ENCODE measurements at places on chromosomes 12 and 14. TPM values are rescaled to one million over a fixed set of nuclear protein-coding genes. Genes with fewer than 3 reads are reported as not detected.

MARCHF9 gene
- total RNA-seq = 23.1 TPM

ITGB7 gene
- 107 TPM for total RNA-seq

HSPB8 gene
- not detected for total RNA-seq

COCH gene
- not detected for total RNA-seq

HEBP1 gene
- total RNA-seq = 4.6 TPM

ZFHX2 gene
- 0.25 TPM for total RNA-seq

NYNRIN gene
- 0.06 TPM for total RNA-seq

ZNF891 gene
- 5.2 TPM for total RNA-seq

GPR137C gene
- total RNA-seq = 0.08 TPM

PPP1R13B gene
- 22.6 TPM for total RNA-seq

ZNF385A gene
- 2.1 TPM for total RNA-seq

MYO1A gene
- 0.81 TPM for total RNA-seq

ALKBH1 gene
- total RNA-seq = 10.7 TPM

PMCH gene
- not detected for total RNA-seq

SLC10A1 gene
- not detected for total RNA-seq

MORN3 gene
- total RNA-seq = 6.7 TPM

FAM181A gene
- not detected for total RNA-seq

LUM gene
- not detected for total RNA-seq

FSCB gene
- not detected for total RNA-seq

ARL6IP4 gene
- total RNA-seq = 131 TPM

HOXC4 gene
- 0.58 TPM for total RNA-seq

LRTM2 gene
- not detected for total RNA-seq

CALM1 gene
- total RNA-seq = 1,053 TPM

KRT77 gene
- total RNA-seq = not detected

CKB gene
- 6.5 TPM for total RNA-seq

OASL gene
- total RNA-seq = 36.5 TPM

STAT6 gene
- total RNA-seq = 127 TPM

TMBIM6 gene
- total RNA-seq = 309 TPM

DDX51 gene
- 61.5 TPM for total RNA-seq

HELB gene
- 27.0 TPM for total RNA-seq

GPR84 gene
- not detected for total RNA-seq

PTCSC3 gene
- not detected for total RNA-seq

C1QL4 gene
- not detected for total RNA-seq

PIANP gene
- 0.17 TPM for total RNA-seq

ADAMTS20 gene
- not detected for total RNA-seq

TSPAN31 gene
- 7.3 TPM for total RNA-seq

BCL11B gene
- 284 TPM for total RNA-seq
